ENCODE measurements at places on chromosomes 16 and 17.

- no peaks in the 10 kb centered on the region for H3K36me3 ChIP-seq
- no peaks in the 10 kb centered on the region for H3K27me3 ChIP-seq
- H3K4me1 ChIP-seq: peaks cover 4% of the 10 kb centered on the region
- H3K27ac ChIP-seq: no peak overlapping the region
- H3K4me3 ChIP-seq: no peak overlapping the region
Measured at GRCh38 chr17:57919918-57920317, 35.3 kb downstream of the CUEDC1 start.

DNA sequence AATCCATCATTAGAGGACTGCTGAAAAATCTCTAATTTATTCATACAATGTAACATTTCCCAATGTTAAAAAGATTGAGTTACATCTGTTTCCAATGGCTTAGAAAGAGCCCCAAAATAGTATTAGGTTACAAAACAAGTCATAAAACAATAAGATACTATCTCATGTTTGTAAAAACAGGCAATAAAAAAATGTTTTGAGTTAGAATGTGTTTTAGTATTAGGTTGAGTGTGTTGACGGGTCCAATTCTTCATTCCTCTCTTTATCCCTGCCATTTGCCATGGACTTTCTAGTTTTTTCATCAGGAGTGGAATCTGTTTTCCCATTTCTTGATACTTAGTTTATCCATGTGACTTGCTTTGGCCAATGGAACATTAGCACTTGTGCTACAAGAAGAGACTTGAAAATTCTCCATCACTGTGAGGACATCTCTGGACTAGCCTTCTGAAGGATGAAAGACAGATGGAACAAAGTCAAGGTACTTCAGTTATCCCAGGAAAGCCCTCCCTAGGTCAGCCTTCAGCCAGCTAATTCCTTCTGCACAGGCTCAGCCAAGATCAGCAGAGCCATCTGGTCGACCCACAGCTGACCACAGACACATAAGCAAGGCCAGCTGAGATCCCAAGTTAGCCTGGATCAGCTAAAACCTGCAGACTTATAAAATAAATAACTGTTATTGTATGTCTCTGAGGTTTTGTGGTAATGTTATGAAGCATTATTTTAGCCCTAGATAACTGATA, 83.3 kb downstream of the HS3ST3A1 start:
- no peak overlapping the region for H3K4me3 ChIP-seq
- DNase-seq: no peak
- no peaks in the 10 kb centered on the region for H3K4me1 ChIP-seq
- no peaks in the 10 kb centered on the region for H3K36me3 ChIP-seq

GRCh38 chr16:21644674-21645073, 7.7 kb downstream of the IGSF6 start:
- DNase-seq: no peak
- H3K4me3 ChIP-seq: peak overlapping the region; percentile 54
- H3K27me3 ChIP-seq: no peaks in the 10 kb centered on the region
- H3K36me3 ChIP-seq: no peaks in the 10 kb centered on the region

GRCh38 chr16:9125658-9126505, 34.4 kb downstream of the HAPSTR1 start:
- H3K27me3 ChIP-seq: no peaks in the 10 kb centered on the region
- H3K27ac ChIP-seq: no peak overlapping the region
- peaks cover 28% of the 10 kb centered on the region for H3K36me3 ChIP-seq
- DNase-seq: no peak
- peaks cover 42% of the 10 kb centered on the region for H3K4me1 ChIP-seq

DNA sequence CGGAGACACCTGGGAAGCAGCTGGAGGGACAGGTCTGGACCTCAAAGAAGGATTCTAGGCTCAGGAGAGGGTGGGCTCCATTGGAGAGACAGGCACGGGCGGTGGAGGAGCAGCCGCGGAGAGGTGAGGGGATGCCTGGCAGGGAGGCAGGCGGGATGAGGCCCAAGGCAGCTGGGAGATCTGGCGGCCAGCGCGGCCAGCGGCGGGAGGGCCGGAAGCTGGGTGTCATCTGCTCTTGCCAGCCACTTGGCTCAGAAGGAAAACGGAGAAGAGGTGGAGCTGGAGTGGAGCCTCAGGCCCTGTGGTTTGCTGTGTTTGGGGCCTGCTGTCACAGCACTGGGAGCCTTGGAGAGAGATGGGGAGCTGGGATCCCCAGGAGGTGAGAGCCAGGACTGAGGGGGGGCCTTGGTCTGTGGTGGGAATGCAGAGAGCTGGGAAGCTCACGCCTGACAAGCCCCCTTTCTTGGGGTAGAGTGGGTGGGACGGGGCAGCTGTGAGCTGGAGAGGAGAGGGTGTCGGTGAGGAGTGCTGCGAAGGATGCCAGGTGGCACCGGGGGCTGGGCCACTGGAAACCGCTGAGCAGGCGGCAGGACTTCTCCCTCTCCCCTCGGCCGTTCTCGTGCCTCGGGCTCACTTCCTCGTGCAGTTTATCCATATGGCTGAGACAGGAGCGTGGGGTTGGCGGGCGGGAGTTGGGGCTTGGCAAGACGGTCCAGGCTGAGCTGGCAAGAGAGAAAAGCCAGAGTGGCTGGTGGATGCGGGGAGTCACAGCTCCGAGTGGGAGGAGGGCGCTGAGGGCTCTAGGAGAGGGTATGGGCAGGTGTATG, 8.0 kb downstream of the TBC1D24 start:
- peaks cover 16% of the 10 kb centered on the region for H3K4me1 ChIP-seq
- H3K4me3 ChIP-seq: no peak overlapping the region
- DNase-seq: no peak

- no peaks in the 10 kb centered on the region for H3K36me3 ChIP-seq
- no peak overlapping the region for H3K4me3 ChIP-seq
- no peak for DNase-seq
- H3K27me3 ChIP-seq: no peaks in the 10 kb centered on the region
- H3K27ac ChIP-seq: no peak overlapping the region
- H3K4me1 ChIP-seq: peaks cover 9% of the 10 kb centered on the region
Measured at GRCh38 chr16:20941636-20941926, 41.0 kb downstream of the LYRM1 start.

GRCh38 chr16:79463841-79464240, 136.7 kb downstream of the MAF start:
- no peak overlapping the region for H3K4me3 ChIP-seq
- no peak for DNase-seq
- no peaks in the 10 kb centered on the region for H3K36me3 ChIP-seq
- no peaks in the 10 kb centered on the region for H3K27me3 ChIP-seq
- H3K4me1 ChIP-seq: no peaks in the 10 kb centered on the region

- DNase-seq: no peak
- H3K27me3 ChIP-seq: peaks cover 2% of the 10 kb centered on the region
- no peaks in the 10 kb centered on the region for H3K36me3 ChIP-seq
- no peak overlapping the region for H3K27ac ChIP-seq
- H3K4me1 ChIP-seq: peaks cover 6% of the 10 kb centered on the region
Measured at GRCh38 chr16:88334778-88335720, 47.7 kb upstream of the ZNF469 start.

GRCh38 chr17:79049821-79050220, 24.8 kb upstream of the ENGASE start:
- H3K27ac ChIP-seq: no peak overlapping the region
- no peak for DNase-seq
- no peaks in the 10 kb centered on the region for H3K36me3 ChIP-seq
- peaks cover 6% of the 10 kb centered on the region for H3K27me3 ChIP-seq

DNA sequence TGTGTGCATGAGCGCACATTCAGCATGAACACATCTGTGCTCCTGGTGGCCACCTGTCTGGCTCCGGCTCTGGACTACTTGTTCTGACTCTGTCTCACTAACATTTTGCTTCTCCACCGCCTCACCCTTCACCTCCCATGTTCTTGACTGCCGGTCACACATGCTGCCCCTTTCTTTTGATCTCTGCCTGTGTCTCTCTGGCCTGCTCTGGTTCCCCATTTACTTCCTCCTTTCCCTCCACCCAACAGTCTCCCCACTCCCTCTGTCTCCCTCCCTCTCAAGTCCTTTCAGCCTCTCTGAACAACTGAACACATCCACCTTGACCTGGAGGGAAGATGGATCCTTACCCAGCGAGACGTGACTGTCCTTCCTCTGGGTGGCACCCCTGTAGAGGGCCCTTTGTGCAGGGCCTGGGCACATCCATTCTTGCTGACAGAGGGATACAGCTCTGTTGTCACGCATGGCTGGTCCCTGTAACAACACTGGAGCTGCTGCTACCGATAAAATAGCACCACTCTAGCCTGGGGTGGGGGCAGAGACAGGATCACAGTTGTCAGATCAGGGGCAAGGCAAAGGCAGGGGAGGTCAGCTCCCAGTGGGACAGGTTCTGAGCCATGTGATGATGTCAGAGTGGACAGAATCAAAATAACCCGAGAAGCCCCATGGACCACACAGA, 11.0 kb downstream of the ZSCAN32 start:
- no peak overlapping the region for H3K4me3 ChIP-seq
- DNase-seq: no peak
- H3K27me3 ChIP-seq: no peaks in the 10 kb centered on the region
- H3K4me1 ChIP-seq: no peaks in the 10 kb centered on the region
- peaks cover 73% of the 10 kb centered on the region for H3K36me3 ChIP-seq
- no peak overlapping the region for H3K27ac ChIP-seq

- peaks cover 9% of the 10 kb centered on the region for H3K27me3 ChIP-seq
- H3K4me1 ChIP-seq: no peaks in the 10 kb centered on the region
- no peak overlapping the region for H3K27ac ChIP-seq
- no peaks in the 10 kb centered on the region for H3K36me3 ChIP-seq
Measured at GRCh38 chr17:13593757-13594156, 8.0 kb downstream of the HS3ST3A1 start.

DNA sequence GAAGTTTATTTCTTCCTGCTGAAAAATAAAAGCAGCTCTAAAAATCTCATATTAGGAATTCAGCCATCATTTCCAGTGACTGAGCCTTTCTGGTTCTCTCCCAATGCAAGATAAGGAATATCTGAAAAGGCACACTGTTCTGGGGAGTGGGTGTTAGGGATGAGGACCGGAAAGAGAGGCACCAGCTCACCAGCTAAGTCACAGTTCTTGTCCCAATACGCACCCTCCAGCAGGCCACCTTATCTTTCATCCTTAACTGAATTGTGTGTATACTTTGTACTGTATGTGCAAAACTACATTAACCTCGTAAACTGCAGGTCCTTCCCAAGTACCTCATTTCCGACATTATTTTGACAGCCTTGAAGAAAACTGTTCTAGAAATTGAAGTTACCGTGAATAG, 11.0 kb downstream of the AMFR start:
- peaks cover 21% of the 10 kb centered on the region for H3K36me3 ChIP-seq
- no peaks in the 10 kb centered on the region for H3K4me1 ChIP-seq
- no peaks in the 10 kb centered on the region for H3K27me3 ChIP-seq
- H3K4me3 ChIP-seq: no peak overlapping the region

- no peak overlapping the region for H3K27ac ChIP-seq
- DNase-seq: no peak
- H3K36me3 ChIP-seq: no peaks in the 10 kb centered on the region
- H3K4me1 ChIP-seq: peaks cover 6% of the 10 kb centered on the region
- peaks cover 3% of the 10 kb centered on the region for H3K27me3 ChIP-seq
Measured at GRCh38 chr16:10253409-10253808, 71.2 kb upstream of the GRIN2A start.

DNA sequence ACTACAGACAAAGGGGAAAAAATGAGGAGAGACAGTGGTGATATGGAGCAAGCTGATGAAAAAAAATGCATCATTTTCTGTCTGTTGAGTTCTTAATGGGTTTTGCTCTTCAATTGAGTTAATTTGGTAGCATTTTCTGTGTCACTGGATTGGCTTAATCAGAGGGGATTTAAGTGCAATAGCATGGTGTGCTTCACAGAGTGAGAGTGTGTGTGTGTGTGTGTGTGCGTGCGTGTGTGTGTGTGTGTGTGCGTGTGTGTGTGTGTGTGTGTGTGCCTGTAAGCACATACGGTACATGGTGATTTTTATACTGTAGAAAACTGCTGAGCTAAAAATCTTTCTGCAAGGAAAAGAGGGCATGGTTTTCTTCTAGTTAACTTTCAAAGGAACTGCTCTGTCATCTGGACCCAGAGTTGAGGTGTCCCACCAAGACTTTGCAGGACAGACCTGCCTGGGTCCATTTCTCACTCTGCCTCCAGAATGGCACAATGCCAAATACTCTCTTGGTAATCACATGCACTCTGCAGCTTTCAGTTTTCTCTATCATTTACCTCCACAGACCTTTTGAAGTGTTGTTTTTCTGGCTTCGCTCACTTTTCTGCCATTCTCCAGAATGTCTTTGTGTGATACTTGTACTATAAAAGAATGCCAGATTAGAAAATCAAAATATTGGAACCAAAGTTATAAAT, 952.6 kb upstream of the SOX9 start:
- no peaks in the 10 kb centered on the region for H3K4me1 ChIP-seq
- H3K4me3 ChIP-seq: no peak overlapping the region

DNA sequence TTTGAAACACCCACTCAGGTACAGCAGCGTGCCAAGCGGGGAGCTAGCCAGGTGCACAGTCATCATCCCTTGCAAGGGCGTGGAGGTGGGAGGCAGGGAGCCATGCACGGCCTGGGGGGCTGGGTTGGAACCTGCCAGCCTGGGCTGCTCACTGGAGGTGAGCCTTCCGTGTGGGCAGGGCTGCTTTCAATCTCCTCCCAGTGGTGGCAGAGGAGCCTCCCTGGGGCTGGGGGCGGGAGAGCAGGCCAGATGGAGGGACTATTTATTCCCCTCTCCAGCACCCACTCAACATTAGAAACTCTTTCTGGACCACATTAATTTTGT, 90.3 kb downstream of the KATNIP start:
- no peak for DNase-seq
- H3K27ac ChIP-seq: no peak overlapping the region
- no peaks in the 10 kb centered on the region for H3K4me1 ChIP-seq
- no peaks in the 10 kb centered on the region for H3K36me3 ChIP-seq
- H3K4me3 ChIP-seq: no peak overlapping the region

DNA sequence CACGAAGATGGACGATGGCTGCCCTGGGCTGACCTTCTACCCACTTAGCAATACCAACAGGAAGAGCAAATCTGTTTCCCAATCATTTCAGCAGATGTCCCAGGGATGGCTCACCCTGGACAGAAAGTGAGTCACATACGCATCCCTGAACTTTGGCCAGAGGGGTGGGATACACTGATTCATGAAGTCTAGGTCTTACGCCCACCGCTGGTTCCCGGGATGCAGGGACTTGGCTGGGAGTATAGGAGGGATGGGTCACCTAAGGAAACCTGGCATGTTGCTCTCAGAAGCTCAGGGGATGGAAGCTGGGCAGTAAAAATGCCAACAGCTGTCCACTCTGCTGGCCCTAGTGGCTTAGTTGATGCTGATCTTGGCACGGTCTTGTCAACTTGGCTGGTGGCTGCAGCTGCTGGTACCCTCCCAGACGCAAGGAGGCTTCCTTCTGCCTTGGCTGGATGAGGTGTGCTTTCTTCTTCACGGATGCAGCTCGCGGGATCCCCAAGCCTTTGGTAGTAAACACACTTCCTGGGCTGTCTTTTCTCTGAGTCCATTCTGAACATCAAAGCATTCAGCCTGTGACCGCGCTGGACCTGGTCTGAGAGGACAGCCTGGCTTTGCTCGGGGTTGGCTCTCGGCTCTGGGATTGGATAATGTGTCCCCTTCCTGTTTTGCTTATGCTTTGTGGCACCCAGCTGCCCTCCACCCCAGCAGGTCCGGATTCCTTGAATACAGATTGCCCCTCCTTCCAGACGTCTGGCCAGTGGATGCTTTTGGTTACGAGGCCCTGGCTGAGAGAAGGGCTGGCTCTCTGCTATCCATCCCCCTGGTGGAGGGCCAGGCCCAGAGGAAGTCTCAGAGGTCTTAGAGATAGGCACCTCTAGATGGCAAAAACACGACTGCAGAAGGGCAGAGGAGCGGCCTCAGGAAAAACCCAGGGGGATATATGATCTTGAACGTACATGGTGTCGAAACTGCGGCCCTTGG, 71.5 kb downstream of the RAP1GAP2 start:
- H3K4me3 ChIP-seq: no peak overlapping the region
- peaks cover 26% of the 10 kb centered on the region for H3K36me3 ChIP-seq
- no peaks in the 10 kb centered on the region for H3K4me1 ChIP-seq
- H3K27me3 ChIP-seq: no peaks in the 10 kb centered on the region

- no peak overlapping the region for H3K4me3 ChIP-seq
- peaks cover 3% of the 10 kb centered on the region for H3K4me1 ChIP-seq
- no peaks in the 10 kb centered on the region for H3K27me3 ChIP-seq
- no peak overlapping the region for H3K27ac ChIP-seq
- DNase-seq: no peak
- H3K36me3 ChIP-seq: no peaks in the 10 kb centered on the region
Measured at GRCh38 chr17:27572665-27573064, 58.3 kb upstream of the LGALS9 start.
